ENCODE measurements at places on chromosomes 5 and 9. TPM values are rescaled to one million over a fixed set of nuclear protein-coding genes. Genes with fewer than 3 reads are reported as not detected.

NR5A1 gene
- total RNA-seq = not detected

ZNF879 gene
- 4.6 TPM for total RNA-seq

EQTN gene
- total RNA-seq = not detected

CCL21 gene
- total RNA-seq = not detected

GRIN3A gene
- under 0.01 TPM for total RNA-seq

SOX30 gene
- not detected for total RNA-seq

GFI1B gene
- total RNA-seq = not detected

RNF183 gene
- not detected for total RNA-seq

STK10 gene
- 12.3 TPM for total RNA-seq

PRSS3 gene
- total RNA-seq = 55.5 TPM

PCDHA1 gene
- total RNA-seq = under 0.01 TPM

OLFML2A gene
- total RNA-seq = 0.13 TPM

LCN12 gene
- 0.37 TPM for total RNA-seq

ADGRV1 gene
- 0.19 TPM for total RNA-seq

SPINK1 gene
- total RNA-seq = not detected

PHF24 gene
- 0.13 TPM for total RNA-seq

BRIX1 gene
- total RNA-seq = 19.0 TPM

RAD50 gene
- 32.2 TPM for total RNA-seq

TAF11L3 gene
- not detected for total RNA-seq

F12 gene
- 0.25 TPM for total RNA-seq

TMEM161B gene
- 9.6 TPM for total RNA-seq

GGTA1 gene
- total RNA-seq = 1.3 TPM

RARS1 gene
- 147 TPM for total RNA-seq

SLC6A3 gene
- total RNA-seq = not detected

IFNA21 gene
- not detected for total RNA-seq

ITGA2 gene
- 113 TPM for total RNA-seq

FST gene
- 95.7 TPM for total RNA-seq

All from aortic smooth muscle cell (primary cell).